ENCODE measurements at places on chromosomes 12 and 14.

- peak; percentile 50 for ATAC-seq
Observed at GRCh38 chr12:47216150-47216677, 136.5 kb upstream of the AMIGO2 start.

DNA sequence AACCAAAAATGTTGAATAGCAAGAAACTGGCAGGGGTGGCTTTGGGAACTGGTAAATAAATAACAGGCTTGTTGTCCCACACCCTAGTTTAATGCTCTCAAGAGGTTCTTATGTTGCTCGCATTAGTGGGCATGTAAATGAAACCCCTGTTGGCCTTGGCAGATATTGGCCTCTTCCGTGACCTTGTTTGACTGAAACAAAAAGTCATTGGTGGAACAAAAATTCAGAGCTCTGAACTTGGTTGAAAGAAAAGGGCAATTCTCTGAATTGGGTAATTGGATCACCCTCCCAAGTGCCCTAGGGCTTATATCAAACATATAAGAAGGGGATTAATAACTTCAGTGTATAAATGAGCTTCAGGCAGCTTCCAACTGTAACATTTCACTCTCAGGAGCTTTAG is 426.2 kb downstream of the ZFP36L1 start:
- ATAC-seq: no peak

- ATAC-seq: no peak
Observed at GRCh38 chr12:9961106-9961505, 10.1 kb upstream of the CLEC12A start.

GRCh38 chr14:83019744-83020414 is 1486.2 kb upstream of the SEL1L start:
- no peak for ATAC-seq

GRCh38 chr12:95996034-95996658 is at the start of gene HAL:
HAL (minus strand) TSS chr12:95996344; CDS start chr12:95995910, 434 bp downstream.
- ATAC-seq: no peak

- ATAC-seq: no peak
Observed at GRCh38 chr14:67944605-67945004, 125.0 kb downstream of the RAD51B start.

GRCh38 chr14:98350213-98350612 is 921.8 kb downstream of the BCL11B start:
- ATAC-seq: no peak

DNA sequence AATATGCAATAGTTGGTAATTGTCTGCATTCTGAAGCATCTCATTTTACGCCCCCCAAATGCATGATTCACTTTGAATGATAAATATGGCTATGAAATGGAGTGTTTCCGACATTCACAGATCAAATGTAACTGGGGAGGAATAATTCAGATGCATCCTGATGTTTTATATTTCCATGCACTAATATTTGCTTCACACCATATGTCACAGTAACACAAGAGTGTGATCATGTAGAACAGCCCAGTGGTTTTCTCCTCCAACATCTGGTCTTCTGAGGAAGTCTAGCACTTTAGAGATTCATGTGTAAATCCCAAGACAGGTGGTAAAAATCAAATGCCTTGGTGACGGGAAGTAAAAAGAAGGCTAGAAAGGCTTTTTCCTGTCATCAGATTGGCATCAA is 273.1 kb downstream of the DIO2 start:
- no peak for ATAC-seq

- no peak for ATAC-seq
Observed at GRCh38 chr14:67577909-67578749, 21.9 kb downstream of the PIGH start.

DNA sequence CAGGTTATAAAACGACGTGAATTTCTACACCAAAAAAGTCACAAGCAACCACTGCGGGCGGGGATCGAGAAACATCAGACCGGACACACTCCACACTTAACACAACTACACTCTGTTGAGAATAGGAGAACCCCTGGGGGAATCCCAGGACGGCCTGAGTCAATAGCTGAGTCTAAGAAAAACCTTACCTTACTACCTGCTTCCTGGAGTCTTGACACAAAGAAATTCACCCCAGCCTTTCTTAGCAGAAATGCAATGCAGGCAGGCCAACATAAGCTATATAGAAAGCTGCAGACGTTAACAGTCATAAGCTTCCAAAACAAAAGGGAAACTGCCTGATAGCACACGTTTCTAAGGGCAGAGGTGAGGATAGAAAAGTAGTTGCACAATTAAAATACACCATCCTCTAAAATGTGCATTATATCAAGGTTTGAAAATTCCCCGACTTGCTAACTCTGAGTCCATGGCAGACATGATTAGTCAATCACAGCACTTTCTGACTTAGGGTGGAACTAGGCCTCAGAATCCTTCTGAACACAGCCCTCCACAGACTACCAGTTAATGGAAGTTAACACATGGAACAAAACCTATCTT is 68.0 kb downstream of the CCDC88C start:
- peak; percentile 78 for ATAC-seq

- ATAC-seq: no peak
Observed at GRCh38 chr12:690466-690865, 27.2 kb upstream of the NINJ2 start.

DNA sequence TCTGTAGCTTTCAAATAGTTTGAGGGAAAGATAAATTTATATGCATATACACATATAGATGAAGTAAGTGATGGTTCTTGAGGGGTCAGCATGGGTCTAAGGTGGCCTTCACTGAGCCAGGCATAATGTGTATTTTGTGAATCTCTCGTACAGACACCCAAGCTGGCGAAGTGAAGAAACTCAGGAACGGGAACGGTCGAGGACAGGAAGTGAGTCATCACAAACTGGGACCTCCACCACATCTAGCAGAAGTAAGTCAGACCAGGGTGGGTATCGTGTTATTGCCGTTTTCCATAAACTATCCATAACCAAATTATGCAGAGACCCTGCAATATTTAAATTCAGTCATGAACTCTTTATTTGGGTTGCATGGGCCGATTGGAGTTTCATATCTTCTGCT is 15.4 kb upstream of the TNS2 start:
- no peak for ATAC-seq

GRCh38 chr14:60184146-60184904 is 19.1 kb upstream of the DHRS7 start:
- ATAC-seq: peak; percentile 84

DNA sequence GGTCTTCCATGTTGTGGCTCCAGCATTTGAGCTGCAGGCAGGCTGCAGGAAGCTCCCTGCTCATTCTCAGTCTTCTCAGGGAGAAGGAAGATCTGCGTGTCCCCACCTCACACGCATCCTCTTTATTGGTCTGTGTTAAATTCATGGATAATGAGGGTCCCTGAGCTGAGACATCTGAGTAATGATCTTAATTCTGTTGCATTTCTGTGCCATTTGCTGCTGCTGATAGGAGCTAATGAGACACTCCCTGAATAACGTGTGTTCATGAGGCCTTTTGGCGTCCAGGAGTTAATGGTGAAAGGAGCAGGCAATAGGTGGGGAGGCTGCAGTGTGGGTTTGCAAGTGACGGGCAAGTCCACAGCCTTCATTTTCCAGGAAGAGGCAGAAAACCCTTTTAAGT is 46.6 kb upstream of the OAS1 start:
- ATAC-seq: no peak

DNA sequence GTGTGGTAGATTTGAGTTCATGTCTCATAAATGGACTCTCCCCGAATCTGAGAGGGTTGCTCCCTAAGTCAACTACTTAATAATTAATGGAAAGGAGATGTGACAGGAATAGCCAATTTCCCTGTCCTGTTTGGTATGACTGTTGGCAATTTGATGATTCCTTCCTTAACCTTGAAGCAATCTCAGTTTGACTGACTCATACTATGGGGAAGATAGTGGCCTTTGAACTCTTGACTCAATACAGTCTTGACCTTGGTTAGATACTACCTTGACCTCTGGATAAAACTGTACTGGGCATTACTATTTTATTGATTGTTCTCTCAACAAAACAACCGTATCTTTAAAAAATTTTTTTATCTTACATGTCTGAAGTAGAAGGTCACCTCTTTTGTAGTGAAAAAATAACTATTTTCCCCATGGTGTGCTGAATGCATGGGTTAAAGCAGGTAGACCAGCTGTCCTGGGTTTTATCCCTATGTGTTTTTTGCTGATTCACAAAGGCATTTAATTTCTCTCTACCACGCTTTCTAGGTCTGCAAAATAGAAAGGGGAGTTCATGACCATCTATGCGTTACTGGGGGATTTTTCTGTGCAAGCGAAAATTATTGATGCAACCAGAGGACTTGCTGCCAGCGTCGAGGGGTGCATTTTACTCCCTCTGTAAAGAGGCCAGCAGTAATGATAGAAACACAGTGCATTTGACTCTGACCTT is 80.1 kb downstream of the ETV6 start:
- no peak for ATAC-seq

- ATAC-seq: no peak
Observed at GRCh38 chr14:45641541-45641940, 388.5 kb upstream of the MIS18BP1 start.

All from activated CD4-positive, CD25-positive, alpha-beta regulatory T cell treated with anti-CD3 and anti-CD28 coated beads, Interleukin-2, amount 50 U/mL, for 24 hours (primary cell).